ENCODE measurements at places on chromosomes 1 and 21.

DNA sequence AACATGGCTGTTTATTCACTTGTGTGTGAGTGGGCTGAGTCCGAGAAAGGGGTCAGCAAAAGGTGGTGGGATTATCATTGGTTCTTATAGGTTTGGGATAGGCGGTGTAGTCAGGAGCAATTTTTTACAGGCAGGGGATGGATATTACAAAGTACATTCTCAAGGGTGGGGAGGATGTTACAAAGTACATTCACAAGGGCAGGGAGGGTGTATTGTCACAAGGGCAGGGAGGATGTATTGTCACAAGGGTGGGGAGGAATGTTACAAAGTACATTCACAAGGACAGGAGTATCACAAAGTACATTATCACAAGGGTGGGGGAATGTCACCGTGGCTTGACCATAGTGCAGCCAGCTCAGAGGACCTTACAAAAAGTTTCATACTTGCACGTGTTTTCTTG, 31.1 kb upstream of the ITLN2 start:
- DNase-seq = no peak

DNA sequence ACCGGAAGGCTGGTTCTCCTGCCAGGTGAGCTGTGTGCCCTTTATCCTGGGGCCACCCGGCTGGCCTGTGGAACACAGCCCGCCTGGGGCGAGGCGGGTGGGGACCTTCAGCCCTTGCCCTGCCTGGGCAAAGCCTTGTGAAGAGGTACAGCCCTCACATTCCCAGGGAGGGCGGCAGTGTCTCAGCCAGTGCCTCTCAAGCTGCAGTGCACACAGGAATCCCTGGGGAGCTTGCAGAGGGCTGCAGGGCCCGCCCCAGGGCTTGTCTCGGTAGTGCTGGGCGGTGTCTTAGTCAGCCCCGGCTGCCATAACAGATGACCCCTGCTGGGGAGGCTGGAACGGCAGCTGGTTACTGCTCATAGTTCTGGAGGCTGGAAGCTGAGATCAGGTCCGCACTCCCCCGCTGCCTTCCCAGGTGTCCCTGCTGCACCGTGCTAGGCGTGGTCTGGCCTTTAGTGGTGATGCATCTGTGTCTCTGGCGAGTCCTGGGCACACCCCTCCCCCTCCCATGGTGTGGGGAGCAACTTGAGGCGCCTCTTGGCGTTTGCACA, 12.6 kb downstream of the DFFB start:
- peak; percentile 62 for DNase-seq

DNA sequence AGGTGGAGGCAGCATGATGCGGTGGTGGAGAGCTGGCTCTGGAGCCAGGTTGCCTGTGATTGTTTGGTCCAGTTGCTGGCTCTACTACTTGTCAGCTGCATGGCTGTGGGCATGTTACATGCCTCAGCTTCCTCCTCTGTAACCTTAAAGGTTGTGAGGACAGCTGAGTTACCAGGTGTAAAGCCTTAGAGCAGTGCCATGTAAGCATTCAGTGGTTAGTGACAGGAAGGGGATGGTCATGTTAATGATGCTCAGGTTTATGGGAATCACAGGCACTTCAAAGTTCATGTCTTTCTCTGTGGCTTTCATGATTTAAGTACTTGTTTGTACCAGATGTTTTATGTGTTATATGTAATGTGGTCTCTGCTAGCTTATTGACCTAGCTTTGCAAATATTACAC, 32.6 kb downstream of the PTGFRN start:
- no peak for DNase-seq

DNA sequence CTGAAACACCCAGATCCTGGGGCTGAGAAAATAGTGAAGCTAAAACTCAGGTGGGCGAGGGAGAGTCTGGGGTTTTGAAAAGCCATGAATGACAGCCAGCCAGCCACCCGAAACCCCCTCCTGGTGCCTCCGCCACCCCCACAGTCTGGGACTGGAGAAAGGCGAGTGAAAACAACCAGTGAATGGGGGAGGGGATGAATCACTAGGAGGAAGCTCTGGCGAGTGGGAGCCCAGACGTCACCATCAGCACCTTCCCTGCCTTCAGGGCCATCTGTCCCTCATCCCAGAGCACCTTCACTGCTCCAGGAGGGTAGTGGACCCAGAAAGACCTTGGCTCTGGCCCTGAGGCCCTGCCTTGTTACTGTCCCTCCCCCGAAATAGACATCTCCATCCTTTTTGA, 9.2 kb downstream of the RORC start:
- no peak for DNase-seq

GRCh38 chr1:170590921-170591705, 59.1 kb downstream of the GORAB start:
- DNase-seq = no peak

DNA sequence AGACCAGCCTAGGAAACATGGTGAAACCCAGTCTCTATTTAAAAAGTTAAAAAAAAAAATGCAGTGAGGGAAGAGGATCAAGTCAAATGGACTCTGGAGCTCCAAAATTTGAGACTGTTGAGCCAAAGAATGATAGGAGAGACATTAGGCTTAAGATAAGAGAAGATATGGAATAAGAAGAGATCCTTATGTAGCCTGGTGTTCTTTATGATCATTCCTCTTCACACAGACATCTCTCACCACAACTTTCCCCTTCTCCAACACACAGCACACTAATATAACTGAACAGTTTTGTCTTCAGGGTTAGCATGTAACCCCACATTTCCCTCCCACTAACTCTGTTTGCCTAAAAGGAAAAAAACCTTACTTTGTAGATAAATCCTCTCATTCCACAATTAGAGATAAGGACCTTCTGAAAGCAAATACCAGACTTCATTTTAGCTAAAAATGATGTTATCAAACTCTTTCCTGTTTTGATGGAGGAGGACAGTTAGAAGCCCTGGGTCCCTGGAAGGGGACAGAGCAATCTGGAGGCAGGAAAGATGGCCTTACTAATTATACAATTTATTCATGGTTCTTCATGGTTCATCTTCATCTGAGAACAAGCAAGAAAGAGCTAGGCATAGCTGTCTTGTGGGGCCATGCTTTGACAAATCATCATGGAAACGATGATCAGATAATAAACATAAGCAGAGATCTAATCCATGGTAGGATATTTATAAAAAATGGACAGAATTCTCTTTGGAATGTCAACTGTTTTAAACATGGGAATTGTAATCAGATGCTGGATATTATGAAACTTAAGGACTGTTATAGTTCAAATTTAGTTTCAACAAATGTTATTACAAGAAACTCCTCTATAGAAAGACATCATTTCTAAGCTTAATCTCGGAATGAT, 96.7 kb upstream of the S1PR1 start:
- no peak for DNase-seq

- DNase-seq = no peak
Measured at GRCh38 chr1:154759196-154759595, 110.9 kb downstream of the KCNN3 start.

DNA sequence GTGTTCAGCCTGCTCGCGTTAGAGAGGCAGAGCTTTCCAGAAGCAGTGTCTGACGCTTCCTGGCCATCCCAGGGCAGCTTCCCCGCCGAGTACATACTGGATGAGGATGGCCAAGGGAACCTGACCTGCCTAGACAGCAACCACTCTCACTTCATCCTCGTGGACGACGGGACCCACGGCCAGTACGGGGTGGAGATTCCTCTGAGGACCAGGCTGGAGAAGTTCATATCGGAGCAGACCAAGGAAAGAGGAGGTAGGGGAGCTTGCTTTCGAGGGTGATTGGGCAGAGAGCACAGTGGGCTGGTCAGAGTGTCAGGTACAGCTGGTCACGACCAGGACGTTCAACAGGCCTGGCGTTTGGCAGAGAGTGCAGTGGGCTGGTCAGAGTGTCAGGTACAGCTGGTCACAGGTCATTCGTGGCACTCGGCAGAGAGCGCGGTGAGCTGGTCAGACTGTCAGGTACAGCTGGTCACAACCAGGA, 22.4 kb downstream of the TRPM2 start:
- no peak for DNase-seq

DNA sequence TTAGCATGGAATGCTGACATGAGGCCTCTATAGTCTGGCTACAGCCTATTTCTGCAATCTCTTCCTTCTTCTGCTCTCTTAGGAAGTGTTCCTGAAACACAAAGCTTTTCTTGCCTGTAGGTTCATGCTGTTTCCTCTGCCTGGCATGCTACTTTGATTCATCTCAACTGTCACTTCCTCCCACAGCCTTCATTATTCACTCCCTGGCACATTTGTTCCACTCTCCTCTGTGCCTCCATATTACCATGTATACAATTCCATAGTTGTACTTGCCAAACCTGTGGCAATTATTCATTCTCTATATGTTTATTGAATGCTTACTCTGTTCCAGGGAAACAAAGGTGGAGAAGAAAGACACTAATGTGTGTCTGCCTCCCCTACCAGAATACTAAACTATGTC, 210.2 kb downstream of the LRRC7 start:
- DNase-seq = no peak

GRCh38 chr1:215507119-215507518, 60.0 kb upstream of the KCTD3 start:
- DNase-seq = no peak

- DNase-seq = no peak
Measured at GRCh38 chr1:163766257-163766918, 444.6 kb downstream of the NUF2 start.

GRCh38 chr1:22625262-22625925, 11.0 kb upstream of the C1QA start:
- DNase-seq = peak; percentile 21

DNA sequence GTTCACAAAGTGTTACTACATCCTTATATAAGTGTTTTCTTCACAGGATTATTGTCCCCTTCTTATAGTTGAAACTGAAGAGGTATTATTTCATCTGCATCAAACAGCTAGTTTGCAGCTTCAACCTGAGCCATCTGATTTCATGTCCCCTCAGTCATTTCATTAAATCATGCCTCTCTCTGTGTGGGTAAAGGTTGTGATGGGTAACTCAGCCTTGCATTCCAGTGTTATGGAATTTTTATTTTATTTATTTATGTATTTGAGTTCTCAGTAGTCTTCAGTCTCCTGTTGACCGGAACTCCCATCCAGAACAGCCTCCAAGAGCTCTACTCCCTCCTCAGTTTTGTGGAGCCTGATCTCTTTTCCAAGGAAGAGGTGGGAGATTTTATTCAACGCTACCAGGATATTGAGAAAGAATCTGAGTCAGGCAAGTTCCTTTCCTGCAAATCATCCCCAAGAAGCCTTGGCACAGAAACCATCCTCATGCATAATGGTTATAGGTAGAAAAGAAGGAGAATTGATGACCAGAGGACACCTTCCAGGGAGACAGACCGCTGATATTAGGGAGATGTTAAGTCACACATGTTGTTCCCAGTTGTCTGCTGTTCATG, 21.8 kb downstream of the CHD1L start:
- peak; percentile 13 for DNase-seq

DNA sequence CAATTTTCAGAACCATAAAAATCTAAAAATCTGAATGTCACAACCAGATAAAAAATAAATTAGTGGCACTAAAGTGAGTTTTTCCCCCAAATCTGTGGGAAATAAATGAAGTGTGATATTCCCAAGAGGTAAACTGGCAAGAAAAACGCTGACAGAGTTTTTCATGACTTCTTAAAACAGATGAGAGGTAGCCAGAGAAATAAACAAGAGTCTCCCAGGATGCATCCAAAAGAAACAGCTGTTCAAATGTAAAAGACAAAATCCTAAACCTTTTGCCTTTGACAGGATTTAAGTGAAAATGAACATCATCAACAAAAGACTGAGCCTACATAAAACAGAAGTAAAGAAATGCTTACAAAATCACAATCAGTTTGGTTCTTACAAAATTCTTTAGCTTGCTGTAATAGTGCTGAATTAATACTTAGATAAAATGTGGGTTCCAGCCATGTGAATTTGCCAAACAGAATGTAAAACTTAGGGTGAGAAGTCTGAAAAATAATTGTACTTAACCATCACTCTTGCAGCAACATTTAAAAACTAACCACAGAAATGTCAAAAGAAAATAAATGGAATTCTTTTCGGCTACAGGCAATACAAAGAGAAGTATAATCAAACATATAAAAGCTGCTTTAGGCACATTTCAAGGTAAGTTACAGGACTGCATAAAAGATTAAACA, 133.6 kb downstream of the EIF4G3 start:
- peak; percentile 86 for DNase-seq

- DNase-seq = no peak
Measured at GRCh38 chr1:49171941-49172593, 395.4 kb upstream of the BEND5 start.

DNA sequence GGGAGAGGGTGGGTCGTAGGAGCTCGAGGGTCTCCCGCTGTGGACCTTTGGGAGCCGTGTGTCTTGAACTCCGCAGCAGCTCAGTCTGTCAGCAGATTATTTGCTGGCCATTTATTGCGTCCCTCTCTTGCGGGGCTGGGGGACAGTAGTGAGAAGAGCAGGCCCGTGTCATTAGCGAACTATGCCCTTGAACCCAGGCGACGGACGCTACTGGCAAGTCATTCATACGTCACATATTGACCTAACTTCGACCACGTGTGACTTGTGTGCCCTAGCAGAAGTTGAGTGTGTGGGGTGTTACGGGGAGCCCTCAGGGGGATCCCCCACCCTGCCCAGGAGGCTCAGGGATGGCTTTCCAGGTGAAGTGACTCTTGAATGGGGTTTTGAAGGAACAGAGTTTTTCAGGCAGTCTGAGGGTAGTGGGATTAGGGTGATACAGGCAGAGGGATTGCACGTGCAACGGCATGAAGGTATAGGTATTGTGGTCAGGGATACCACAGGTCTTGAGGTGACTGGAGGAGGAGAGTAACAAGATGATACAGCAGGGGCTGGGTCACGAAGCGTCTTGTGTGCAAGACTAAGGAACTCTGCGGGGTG, 13.0 kb downstream of the RCC1 start:
- peak; percentile 33 for DNase-seq

- peak; percentile 84 for DNase-seq
Measured at GRCh38 chr1:85320371-85321131, 44.1 kb upstream of the BCL10 start.

DNA sequence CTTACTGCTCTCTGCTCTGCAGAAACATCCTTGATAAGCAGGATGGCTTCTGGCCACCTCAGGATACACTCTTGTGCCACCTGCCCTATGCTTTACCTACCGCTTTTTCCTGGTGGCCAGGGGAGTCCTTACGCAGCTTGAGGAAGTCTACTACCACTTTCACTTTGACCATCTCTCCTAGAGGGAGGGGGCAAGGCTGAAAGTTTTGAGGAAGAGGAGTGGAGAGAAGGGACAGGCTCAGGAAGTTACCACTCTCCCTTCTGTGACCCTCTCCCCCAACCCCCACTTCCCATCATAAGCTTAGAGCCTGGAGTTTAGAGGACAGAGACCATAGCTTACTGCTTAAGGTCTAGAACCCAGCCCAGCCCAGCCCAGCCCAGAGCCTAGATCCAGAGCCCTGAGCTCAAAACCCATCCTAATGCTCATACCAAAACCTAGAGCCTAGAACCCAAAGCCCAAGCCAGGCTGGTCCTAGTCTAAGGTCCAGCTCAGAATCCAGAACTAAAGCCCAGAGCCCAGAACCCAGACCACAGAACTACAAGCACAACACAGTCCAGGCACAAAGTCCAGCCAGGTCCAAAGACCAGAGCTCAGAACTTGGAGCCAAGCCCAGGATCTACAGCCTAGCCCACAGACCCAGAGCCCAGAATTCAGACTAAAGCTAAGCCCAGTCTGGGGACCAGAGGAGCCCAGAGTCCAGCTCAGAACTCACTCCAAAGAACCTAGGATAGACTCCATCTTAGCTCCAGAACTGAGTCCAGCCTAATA, 18.0 kb upstream of the MFSD2A start:
- no peak for DNase-seq

Data from fibroblast of skin of back (primary cell).